Stimulated activated naive CD4-positive, alpha-beta T cell (primary cell): ENCODE measurements at places on chromosomes 16 and 17.

- DNase-seq: no peak
Measured at GRCh38 chr16:56252835-56253234, 61.5 kb downstream of the GNAO1 start.

DNA sequence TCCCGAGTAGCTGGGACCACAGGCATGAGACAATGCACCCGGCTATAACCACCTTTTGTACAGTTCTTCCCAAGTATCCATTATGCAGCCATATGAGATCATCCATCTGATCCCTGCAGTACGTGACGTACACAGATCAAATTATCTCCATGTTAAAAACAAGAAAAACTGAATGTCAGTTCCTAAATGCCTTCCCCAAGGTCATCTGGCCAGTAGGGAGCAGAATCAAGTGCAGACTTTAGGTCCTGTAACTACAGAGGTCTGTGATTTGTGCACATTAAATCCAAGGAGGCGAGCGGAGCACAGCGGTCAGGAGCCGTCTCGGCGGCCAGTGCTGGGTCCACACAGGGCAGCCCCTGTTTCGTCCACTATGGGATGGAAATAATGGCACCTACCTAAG lies 23.7 kb downstream of the ZCCHC14 start:
- no peak for DNase-seq

- no peak for DNase-seq
Measured at GRCh38 chr17:40427002-40427491, 9.4 kb upstream of the TOP2A start.

- no peak for DNase-seq
Measured at GRCh38 chr16:74321356-74321755, 24.7 kb downstream of the PSMD7 start.

DNA sequence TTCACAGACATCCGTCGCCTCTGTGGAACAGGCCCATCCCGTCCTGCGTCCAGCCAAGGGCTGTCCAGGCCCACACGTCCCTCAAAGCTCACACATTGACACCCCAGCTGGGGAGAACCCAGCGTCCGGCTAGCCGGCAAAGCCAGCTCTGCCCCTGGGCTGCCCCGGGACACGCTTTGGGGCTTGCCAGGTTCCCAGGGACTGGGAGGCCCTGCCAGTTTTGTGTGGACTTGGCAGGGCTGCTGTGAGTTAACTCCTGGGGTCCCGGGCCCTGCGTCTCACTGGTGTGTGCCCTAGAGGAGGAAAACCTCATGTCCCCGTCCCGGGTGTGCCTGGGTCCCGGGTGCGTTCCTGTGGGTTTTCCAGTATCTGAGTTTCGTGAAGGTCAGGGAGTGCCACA lies 6.3 kb downstream of the SOX8 start:
- DNase-seq: no peak

GRCh38 chr16:74322301-74322710 lies 25.7 kb downstream of the PSMD7 start:
- DNase-seq: no peak

DNA sequence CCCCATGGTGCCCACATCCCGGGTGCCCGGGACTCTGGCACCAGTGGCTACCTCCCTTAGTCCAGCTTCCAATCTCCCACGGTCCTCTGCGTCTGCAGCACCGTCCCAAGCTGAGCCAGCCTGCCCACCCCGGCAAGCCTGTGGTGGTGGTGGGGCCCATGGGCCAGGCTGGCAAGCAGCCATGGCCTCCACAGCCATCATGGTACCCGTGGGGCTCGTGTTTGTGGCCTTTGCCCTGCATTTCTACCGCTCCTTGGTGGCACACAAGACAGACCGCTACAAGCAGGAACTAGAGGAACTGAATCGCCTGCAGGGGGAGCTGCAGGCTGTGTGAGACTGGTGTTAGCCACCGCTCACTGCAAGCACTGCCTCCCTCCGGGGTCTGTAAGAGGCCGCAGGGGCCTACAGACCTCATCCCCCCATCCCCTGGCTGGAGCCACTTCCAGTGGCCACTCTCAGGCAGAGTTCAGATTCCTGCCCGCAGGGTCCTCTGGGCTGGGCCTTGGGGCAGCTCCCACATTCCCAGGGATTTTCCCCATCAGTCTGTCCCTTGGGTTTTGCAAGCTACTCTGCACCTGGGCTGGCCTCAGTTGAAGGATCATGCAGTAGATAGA lies 3.9 kb upstream of the SETD1A start:
- peak; percentile 26 for DNase-seq

GRCh38 chr17:53058031-53058430 lies 764.7 kb upstream of the KIF2B start:
- no peak for DNase-seq

DNA sequence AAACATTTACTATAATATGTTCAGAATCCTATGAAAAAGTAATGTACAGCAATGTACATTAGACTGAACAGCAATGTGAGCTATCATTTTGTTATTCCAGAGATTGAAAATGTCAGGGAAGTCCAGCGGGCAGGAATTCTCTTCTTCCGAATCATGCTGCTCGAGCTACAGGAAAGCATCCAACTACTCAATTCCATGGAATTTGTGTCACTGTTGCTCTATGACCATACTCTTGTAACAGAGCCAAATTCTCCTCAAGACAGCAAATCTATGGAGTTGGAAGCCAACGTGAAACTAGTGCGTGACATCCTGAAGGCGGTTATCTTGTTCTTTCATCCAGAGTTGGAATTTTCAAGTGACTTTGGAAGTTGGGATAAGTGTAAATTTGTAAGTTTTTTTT lies 24.8 kb upstream of the NSRP1 start:
- no peak for DNase-seq

- DNase-seq: no peak
Measured at GRCh38 chr16:9033125-9033830, 58.2 kb upstream of the HAPSTR1 start.

DNA sequence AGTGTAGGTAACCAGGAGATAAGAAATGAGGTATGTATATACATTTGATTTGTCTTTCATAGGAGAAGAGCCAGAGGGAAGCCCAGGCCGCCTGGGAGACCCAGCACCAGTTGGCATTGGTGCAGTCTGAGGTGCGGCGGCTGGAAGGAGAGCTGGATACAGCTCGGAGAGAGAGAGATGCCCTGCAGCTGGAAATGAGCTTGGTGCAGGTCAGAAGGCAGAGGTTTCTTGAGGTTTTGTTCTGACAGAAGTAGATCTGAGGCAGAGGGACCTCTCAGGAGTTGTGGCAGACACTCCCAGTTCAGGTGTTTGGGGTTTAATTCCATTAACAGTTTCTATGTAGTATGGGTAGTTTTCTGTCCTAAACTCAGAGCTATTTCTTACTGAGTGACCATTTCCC lies 8.0 kb downstream of the CNTROB start:
- no peak for DNase-seq

DNA sequence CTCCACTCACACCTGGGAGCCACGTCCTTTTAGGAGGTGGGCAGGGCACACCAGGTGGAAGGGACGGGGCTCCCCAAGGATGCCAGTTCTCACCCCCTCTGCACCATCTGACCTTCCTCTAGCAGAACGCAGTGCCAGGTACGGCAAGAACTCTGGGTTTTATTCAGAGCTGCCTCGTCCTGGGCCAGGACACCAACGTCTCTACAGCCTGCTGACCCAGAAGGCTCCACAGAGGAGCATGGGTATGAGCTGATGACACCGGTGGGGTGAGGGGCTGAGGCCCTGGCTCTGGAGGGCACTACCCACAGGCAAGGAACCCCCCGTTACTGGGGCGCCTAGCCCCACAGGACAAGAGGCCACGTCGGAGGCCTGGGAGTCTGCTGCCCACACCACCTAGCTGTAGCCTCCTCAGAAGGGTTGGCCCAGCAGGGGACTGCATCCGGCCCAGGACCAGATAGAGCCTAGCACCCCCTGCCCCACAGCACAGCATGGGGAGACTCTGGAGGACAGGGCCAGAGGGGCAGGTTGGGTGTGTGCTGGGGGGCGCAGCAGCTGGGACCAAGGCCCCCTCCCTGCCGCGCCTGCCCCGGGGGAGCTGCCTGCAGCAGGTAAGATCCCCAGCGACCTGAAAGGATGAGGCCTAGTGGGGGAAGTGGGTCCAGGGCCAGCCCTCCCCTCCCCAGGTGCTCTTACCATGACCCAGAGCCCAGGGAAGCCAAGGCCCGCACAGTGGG lies 13.9 kb downstream of the BCAR1 start:
- DNase-seq: no peak

DNA sequence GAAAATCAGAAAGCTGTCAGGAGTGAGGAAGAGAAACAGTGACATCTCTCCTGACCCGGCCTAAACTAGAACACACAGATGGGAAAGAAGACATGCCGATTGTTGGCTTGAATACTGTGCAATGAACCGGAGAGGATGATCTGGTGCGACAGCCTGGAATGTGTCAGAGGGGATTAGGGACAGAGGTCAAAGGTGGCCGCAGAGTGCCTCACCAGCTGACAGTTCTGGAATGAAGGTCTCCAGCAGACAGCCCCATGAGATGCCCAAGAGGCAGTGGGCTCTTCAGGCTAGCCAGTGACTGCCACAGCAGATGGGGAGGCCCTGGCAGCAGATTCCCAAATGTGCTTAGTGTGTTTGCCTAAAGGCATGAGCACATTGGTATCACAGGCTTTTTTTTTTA lies 623.2 kb downstream of the CDH8 start:
- DNase-seq: no peak

DNA sequence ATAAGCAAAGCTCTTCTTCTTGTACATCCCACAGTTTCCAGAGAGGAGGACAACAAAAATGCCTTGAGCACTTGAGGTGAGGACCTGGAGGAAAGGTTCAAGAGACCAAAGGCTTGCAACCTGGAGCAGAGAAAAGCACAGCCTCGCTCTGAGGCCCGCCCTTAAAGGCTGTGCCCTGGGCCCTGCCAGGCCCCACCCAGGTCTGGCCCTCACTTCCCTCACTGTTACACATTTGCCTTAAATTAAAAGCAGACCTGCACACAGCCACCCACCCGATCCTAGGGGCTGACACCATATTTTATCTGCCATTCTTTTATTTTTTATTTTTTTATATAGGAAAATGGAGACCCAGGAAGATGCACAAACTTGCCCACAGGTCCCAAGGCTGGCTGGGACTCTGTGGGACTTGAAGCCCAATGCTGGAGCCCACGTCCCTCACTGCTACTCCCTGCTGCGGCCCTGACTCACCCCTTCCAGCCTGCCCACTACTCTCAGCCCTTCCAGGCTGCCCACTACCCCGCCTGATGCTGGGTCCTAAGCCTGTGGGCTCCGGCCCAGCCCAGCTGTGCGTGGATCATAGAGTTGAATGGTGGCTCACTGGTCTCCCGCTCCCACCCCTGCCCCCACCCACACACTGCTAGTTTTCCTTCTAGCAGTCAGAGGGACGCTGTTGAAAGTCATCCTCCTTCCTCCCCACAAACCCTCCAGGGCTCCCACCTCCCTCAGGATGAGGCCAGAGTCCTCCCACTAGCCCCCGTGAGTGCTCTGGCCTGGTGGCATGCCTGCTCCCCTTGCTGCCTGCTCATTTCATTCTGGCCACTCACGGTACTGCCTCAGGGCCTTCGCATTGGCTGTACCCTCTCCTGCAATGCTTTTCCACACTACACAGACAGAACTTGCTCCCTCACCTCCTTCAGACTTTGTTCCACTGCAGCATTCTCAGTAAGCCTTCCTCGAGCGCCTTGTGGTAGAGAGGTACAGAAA lies 77.6 kb upstream of the MED9 start:
- no peak for DNase-seq

GRCh38 chr17:50268026-50268425 lies 6.2 kb upstream of the TMEM92 start:
- no peak for DNase-seq

DNA sequence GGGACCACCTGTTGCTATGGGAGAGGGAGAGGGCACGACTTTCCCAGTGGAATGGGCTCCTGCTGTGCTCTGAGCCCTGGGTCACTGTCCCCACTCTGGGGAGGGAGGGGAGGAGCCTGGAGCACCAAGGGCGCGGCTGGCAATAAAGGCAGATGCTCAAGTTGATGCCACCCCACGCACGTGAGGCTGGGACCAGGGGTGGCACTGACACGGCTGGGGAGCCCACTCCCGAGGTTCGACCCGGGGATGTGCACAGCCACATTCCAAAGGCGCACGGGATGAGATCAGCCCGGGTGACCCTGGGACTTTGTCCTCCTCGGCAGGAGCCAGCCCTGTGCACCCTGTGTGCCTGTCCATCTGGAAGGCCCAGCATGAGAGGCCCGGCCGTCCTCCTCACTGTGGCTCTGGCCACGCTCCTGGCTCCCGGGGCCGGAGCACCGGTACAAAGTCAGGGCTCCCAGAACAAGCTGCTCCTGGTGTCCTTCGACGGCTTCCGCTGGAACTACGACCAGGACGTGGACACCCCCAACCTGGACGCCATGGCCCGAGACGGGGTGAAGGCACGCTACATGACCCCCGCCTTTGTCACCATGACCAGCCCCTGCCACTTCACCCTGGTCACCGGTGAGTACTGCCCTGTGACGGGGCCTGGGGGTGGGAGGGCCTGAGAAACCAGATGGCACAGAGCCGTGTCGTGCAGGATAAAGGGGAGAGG lies at the start of gene ENPP7:
Gene ENPP7, plus strand, starts transcription at position 175 of the 715 bp plus-strand sequence. Its CDS starts 197 bp downstream, at position 372.
- no peak for DNase-seq

DNA sequence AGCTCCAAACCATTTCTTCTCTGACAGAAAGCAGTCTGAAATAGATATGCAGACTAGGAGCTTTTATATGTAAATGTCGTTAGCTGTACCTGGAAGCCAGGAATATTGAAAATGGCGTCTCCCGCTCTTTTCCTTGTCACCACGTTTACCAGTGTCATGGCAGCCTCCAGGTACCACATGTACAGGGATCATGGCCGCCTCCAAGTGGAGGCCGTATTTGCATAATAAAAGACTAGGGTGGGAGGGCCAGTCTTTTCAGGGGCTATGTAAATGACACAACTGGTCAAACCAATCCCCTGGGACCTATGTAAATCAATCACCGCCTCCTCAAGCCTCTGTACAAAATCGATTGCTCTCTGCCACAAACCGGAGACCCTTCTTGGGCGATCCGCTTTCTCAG lies 54.3 kb downstream of the MYOCD start:
- DNase-seq: no peak

- no peak for DNase-seq
Measured at GRCh38 chr17:59830007-59830630, 62.6 kb downstream of the TUBD1 start.

- peak; percentile 26 for DNase-seq
Measured at GRCh38 chr17:69581061-69581961, 166.8 kb downstream of the MAP2K6 start.

DNA sequence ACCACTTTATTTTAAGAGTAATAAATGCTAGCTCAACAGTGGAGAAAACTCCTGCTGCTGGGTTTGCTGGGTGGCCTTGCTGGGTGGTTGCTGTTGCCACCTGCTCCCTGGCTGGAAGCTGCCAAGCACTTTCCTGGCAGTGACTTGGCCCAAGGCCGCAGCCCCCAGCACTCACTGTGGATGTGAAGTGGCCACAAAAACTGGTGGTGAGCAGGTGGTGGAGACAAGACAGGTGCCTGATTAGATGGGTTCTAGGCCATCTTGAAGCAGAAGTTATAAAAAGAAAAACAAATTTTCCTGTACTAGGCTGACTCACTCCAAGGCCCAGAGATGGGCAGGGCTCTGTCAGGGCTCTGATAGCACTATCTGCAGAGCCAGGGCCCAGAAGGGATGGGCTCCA lies 224.7 kb upstream of the NLRP1 start:
- no peak for DNase-seq

- DNase-seq: no peak
Measured at GRCh38 chr17:58066401-58066800, 16.8 kb upstream of the DYNLL2 start.

- no peak for DNase-seq
Measured at GRCh38 chr16:82119405-82119804, 50.6 kb downstream of the MPHOSPH6 start.
